ENCODE measurements at places on chromosomes 6 and 20. TPM values are rescaled to one million over a fixed set of nuclear protein-coding genes. Genes with fewer than 3 reads are reported as not detected.

DNA sequence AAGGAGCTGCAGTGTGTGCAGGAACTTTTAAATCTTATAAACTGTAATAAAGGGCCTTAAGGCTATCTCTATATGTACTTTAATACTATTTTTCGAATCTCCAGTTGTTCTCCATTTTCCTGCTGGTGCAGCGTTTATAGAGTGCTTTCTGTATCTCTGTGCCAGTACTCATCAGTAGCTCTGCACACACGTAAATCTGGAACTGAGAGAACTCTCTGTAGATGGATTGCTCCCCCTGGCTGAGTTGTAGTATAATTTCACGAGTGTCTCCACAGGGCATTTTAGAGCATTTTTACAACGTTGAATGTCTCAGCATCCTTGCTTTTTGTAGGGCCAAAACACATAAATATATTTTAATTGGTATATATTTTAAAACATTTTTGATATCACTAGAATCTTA lies 256.5 kb downstream of the TRDN start:
- H3K27ac ChIP-seq, result no peak overlapping the region
- H3K4me3 ChIP-seq, result no peak overlapping the region
- H3K36me3 ChIP-seq, result no peaks in the 10 kb centered on the region
- no peak for DNase-seq
- no peaks in the 10 kb centered on the region for H3K4me1 ChIP-seq

DNA sequence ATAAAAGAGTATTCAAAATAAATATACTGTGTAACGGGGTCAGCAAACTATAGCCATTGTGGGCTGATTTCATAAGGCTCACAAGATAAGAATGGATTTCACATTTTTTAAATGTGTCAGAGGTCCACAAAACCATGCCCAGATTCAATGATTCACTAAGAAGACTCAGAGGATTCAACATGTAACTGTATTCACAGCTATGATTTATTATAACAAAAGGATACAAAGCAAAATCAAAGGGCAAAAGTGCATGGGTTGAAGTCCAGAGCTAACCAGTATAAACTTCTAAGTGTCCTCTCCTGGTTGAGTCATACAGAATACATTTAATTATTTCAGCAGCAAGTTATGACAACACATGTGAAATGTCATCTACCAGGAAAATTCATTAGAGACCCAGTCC lies 49.2 kb downstream of the TBC1D32 start:
- H3K27ac ChIP-seq, result no peak overlapping the region
- no peaks in the 10 kb centered on the region for H3K27me3 ChIP-seq
- no peak overlapping the region for H3K4me3 ChIP-seq
- H3K4me1 ChIP-seq, result no peaks in the 10 kb centered on the region

DNA sequence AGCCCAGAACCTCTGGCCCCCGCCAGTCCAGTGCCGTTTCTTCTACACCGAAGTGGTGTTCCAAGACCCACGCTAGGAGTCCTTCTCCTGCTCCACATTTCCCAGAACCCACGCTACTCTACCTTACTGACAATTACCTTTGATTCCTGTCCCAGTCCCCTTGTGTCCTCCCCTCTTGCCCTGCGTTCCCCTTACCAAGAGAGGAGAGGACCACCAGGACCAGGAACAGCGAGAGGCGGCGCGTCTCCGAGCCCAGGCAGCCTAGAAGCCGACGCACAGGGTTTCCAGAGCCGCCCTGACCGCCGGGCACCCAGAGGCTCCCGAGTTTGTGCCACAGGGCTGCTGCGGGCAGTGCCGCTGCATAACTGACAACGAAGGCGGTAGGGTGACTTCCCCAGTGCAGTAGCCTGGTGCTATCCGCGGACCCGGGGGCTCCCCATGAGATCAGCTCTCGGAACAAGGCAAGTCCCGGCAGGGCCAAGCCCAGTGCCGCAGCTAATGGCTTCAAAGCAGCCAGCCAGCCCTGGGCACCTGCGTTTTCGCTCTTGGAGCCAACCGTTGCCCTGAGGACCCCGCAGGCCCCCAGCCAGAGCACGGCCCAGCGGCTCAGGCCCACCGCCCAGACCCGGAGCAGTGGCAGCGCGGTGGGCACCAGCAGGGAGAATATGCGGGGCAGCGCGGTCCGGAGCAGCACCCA lies 512 bp downstream of the TAP1 start:
- peak overlapping the region; percentile 98 for H3K4me3 ChIP-seq
- H3K27me3 ChIP-seq, result no peaks in the 10 kb centered on the region
- H3K4me1 ChIP-seq, result peaks cover 63% of the 10 kb centered on the region
- DNase-seq, result peak; percentile 78

GRCh38 chr6:111565326-111566221 lies 40.1 kb downstream of the TRAF3IP2 start:
- DNase-seq, result peak; percentile 59
- H3K27ac ChIP-seq, result no peak overlapping the region
- H3K36me3 ChIP-seq, result peaks cover 1% of the 10 kb centered on the region
- H3K27me3 ChIP-seq, result no peaks in the 10 kb centered on the region
- H3K4me3 ChIP-seq, result no peak overlapping the region
- peaks cover 11% of the 10 kb centered on the region for H3K4me1 ChIP-seq

GRCh38 chr20:35575958-35576357 lies 34.1 kb downstream of the ERGIC3 start:
- no peaks in the 10 kb centered on the region for H3K36me3 ChIP-seq
- H3K27ac ChIP-seq, result no peak overlapping the region
- H3K4me1 ChIP-seq, result no peaks in the 10 kb centered on the region
- no peaks in the 10 kb centered on the region for H3K27me3 ChIP-seq

DNA sequence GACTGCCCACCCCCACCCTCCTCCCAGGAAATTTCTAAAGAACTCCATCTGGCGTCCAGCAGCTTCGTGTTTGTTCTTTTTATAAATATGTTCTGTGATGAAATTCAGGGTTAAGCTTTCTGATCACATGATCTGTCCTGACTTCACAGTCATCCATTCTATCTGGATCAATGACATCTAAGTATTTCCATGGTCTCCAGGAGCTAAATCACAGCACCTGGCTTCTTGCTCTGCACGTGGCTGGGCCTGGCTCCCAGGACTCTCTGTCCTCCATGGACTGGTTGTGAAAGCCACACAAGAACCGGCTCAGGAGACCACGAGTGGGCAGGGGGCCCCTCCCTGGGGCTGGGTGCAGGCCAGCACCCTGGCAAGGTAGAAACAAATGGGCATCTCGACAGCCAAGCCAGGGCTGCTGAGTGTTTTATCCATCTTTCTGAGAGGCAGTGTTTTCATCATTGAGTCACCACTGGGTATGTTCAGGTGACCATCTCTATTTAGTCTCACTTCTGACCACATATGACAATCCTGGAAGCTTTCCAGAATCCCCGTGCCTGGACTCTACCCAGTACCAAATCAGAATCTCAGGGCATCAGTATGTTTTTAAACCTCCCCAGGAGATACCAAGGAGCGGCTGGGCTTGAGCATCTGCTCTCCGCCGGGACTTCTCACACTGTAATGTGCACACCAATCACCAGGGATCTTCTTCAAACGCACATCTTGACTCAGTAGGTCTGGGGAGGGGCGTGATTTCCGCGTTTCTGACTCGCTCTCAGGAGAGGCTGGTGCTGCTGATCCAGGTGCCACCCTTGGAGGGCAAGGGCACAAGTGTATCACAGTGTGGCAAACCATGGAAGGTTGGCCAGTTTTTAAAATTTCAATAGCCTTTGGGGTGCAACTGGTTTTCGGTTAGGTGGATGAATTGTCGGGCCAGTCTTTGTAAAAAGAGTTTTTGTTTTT lies 31.6 kb upstream of the PXDC1 start:
- H3K4me1 ChIP-seq, result no peaks in the 10 kb centered on the region
- H3K4me3 ChIP-seq, result no peak overlapping the region
- no peak overlapping the region for H3K27ac ChIP-seq
- H3K27me3 ChIP-seq, result no peaks in the 10 kb centered on the region
- no peaks in the 10 kb centered on the region for H3K36me3 ChIP-seq

DNA sequence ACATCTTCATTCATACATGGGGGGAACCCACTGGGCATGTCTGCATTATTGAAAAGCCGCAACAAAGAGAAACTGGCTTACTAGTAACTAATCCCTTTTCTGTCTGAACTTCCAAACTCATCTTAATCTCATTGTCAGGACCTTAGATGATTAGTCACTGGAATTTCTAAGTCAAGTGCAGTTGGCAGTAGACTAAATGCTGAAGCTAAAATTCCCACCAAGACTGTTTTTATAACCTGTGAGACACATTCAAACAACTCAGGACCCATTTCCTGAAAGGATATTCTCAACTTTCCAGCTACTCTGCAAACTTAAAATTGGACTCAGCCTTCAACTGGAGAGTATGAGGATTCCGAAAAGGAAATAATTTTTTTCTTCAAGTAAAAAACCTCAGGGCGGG lies 94.8 kb upstream of the SCAF8 start:
- DNase-seq, result no peak
- H3K4me3 ChIP-seq, result no peak overlapping the region
- no peak overlapping the region for H3K27ac ChIP-seq
- H3K27me3 ChIP-seq, result no peaks in the 10 kb centered on the region

- H3K4me3 ChIP-seq, result no peak overlapping the region
- H3K27ac ChIP-seq, result no peak overlapping the region
- H3K27me3 ChIP-seq, result no peaks in the 10 kb centered on the region
These were observed 275.6 kb downstream of the SMOC2 start for GRCh38 chr6:168716581-168716980.

DNA sequence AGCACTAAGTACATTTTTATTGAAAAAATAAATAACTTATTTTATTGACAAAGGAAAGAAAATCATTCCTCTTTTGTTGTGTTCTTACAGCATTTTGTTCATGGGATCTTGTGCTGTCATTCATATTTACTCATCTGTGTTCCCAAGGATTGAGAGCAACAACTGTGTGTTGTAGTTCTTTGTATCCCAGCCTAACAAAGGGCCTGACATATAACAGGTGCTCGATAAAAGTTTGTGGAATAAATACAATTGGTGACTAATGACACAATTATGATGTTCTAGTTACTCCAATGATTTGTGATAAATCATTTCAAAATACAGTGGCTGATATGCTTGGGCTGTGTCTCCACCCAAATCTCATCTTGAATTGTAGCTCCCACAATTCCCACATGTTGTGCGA lies 7.9 kb upstream of the OGFRL1 start:
- no peak overlapping the region for H3K4me3 ChIP-seq
- H3K27me3 ChIP-seq, result no peaks in the 10 kb centered on the region
- H3K27ac ChIP-seq, result no peak overlapping the region
- H3K4me1 ChIP-seq, result peaks cover 3% of the 10 kb centered on the region

DNA sequence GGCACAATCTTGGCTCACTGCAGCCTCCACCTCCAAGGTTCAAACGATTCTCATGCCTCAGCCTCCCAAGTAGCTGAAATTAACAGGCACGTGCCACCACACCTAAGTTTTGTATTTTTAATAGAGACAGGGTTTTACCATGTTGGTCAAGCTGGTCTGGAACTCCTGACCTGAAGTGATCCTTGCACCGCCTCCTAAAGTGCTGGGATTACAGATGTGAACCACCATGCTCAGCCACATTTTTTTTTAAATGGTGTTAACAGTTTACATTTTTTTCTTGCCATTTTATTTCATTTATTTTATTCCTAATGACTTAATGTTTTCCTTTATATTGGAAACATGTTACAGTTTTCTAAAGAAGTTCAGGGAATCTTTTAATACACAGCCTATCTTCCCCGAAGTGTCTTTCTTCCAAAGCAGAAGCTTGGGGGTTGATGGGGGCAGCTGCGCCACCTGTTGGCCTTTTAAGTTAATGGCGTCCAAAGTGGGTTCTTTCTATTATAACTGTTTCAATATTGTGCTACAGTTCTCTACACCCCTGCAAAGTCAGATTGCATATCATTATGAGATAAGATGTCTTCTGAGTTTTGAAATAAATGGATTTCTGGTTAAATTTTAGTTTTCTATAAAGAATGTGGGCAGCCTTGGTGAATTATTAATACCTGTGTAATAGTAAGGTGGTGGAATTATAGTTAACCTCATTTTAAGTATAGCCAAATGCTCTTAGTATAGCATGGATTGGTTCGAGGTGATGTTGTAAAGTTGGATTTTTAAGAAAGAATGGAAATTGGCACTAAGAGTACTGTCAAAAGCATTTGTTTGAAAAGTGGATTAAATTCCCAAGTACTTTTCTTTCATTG lies 42.0 kb upstream of the PLCG1 start:
- H3K4me1 ChIP-seq, result no peaks in the 10 kb centered on the region
- H3K27me3 ChIP-seq, result no peaks in the 10 kb centered on the region
- no peak overlapping the region for H3K4me3 ChIP-seq
- DNase-seq, result peak; percentile 76

GRCh38 chr6:116012951-116013350 lies 47.7 kb downstream of the FRK start:
- DNase-seq, result no peak
- H3K36me3 ChIP-seq, result no peaks in the 10 kb centered on the region
- H3K4me3 ChIP-seq, result no peak overlapping the region
- no peaks in the 10 kb centered on the region for H3K27me3 ChIP-seq

DNA sequence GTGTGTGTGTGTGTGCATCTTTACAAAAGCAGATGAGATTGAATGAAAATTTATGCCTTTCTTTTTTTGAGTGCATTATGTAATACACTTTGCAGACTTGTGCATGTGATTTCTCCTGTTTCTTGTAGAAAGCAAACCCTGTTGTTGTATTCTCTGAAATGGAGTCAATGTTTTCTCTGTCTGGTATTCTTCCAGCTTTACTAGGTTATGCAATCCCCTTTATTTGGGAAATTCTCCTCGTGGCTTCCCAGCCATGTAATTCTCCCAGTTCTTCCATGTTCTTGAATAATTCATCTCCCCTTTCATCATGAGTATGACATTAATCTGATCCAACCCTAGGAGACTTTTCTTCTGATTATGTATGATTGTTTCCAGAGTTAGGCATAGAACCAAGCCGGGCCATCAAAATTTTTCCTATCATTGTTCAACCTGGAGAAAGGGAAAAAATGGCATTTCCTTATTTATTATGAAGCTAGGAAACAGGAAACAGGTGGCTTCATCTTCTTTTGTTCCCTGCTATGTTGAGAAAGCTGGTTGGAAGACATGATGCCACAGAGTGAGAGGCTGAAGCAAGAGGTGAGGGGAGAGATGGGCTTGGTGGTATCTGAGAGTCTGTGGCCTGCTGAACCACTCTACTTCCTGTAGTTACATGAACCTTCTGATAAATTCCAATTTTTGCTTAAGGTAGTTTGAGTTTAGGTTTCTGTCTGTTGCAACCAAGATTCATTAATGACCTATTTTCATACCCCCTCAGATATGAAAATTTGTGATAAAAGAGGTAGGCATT lies 68.8 kb downstream of the PRL start:
- H3K36me3 ChIP-seq, result no peaks in the 10 kb centered on the region
- no peak overlapping the region for H3K4me3 ChIP-seq
- no peaks in the 10 kb centered on the region for H3K4me1 ChIP-seq
- H3K27me3 ChIP-seq, result no peaks in the 10 kb centered on the region

- H3K36me3 ChIP-seq, result no peaks in the 10 kb centered on the region
- H3K4me1 ChIP-seq, result no peaks in the 10 kb centered on the region
- no peak overlapping the region for H3K4me3 ChIP-seq
- DNase-seq, result no peak
These were observed 188.3 kb upstream of the KCNG1 start for GRCh38 chr20:51211191-51211590.

CLVS2 gene
- not detected for total RNA-seq

PNISR gene
- 402 TPM for total RNA-seq

C4A gene
- 11.1 TPM for total RNA-seq

VWA7 gene
- total RNA-seq, result 5.6 TPM

Data from B cell (primary cell).